ENCODE measurements at places on chromosomes 7 and 10.

DNA sequence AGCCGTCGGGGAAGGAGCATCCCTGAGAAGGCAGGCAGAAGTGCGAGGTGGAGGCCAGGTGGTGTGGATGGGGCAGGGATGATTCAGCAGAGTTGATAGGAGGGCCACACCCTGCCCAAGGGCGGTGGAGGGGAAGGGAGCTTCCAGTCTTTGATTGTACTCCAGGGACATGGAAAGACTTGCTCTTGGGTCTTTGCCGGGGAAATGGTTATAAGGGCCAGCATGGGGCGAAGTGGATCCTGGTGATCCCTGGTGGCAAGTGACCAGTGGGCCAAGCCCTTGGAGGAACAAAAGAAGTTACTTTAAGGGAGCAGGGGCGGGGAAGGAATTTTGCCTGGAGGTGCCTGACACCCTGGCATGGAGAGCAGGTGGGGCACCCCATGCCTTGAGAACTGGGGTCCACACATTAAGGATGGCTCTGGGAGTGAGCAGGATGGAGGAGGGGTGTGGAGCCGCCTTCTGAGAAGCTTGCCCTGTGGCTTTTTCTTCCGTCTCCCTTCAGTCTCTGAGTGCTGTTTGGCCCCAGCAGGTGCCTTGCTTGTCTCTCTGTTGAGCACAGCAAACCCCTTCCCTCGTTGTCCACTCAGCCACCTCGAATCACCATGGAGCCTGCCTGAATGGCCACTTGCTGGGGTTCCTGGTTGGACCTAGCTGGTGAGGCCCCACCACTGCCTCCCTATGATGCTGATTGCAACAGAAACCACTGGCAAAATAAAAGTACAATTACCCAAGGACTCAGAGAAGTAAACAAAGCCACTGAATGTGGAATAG, 83.9 kb downstream of the RAMP3 start:
- DNase-seq, result no peak

- no peak for DNase-seq
These were observed 92.3 kb downstream of the TNS3 start for GRCh38 chr7:47489624-47490023.

DNA sequence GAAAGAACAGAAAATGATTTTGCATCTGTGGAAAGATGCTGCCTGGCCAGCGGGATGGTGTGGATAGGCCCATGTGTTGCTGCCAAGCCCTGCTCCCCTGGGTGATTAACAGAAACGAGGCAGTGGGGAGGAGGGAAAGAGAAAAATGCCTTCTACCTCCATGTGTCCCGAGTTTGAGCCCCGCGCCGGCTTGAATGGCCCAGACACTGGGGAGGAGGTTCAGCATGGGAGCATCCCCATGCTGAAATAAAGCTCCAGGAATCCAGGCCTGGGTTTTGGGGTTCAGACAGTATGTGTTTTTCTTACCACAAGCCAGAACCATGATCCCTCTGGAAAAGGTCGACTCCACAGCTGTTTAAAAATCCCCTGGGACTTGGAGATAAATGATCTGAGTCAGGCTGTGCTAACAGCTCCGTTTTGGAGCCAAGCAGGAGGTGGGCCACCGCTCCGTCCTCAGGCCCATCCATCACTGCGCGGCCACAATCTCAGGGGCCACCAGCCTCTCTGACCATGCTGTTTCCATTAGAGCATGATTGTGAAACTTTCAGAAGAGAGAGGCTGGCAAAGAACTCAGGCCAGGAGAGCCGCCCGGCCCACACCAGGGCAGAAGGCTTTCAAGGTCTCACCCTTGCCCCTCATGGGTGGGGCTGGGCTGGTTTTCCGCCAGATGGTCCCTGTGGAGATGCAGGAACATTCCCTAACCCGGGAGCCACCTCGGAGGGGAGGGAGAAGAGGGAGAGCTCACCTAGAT, 299.7 kb downstream of the ZEB1 start:
- peak; percentile 75 for DNase-seq

DNA sequence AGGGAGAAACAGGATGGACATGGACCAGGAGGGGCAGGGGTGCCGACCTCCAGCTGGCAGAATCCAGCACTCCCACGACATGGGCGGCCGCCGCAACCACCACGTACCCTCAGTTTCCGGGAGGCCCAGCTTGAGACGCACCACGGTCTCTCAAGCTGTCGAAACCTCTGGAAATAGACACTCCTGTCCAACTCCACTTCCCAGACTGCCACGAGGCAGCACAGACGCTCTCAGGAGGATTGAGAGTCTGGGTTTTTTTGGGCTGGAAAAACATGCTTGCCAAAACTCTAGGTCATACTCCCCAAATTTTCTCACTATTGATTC, 37.9 kb upstream of the PDGFA start:
- DNase-seq, result no peak

DNA sequence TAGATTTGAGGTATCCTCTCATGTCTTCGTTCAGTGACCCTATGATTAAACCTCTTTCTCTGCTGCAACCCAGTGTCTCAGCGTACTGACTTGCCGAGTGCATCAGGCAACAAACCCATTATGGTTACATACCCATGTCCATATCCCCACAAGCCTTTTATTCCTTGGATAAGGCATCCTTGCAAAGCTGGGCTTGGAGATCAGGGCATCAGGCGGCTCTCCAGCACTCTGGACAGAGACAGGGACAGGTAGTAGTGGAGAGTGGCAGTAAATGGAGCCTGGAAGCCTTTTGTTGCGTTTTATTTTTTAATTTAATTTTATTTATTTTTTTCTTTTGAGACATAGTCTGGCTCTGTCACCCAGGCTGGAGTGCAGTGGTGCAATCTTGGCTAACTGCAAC, 32.0 kb upstream of the NPFFR1 start:
- no peak for DNase-seq

DNA sequence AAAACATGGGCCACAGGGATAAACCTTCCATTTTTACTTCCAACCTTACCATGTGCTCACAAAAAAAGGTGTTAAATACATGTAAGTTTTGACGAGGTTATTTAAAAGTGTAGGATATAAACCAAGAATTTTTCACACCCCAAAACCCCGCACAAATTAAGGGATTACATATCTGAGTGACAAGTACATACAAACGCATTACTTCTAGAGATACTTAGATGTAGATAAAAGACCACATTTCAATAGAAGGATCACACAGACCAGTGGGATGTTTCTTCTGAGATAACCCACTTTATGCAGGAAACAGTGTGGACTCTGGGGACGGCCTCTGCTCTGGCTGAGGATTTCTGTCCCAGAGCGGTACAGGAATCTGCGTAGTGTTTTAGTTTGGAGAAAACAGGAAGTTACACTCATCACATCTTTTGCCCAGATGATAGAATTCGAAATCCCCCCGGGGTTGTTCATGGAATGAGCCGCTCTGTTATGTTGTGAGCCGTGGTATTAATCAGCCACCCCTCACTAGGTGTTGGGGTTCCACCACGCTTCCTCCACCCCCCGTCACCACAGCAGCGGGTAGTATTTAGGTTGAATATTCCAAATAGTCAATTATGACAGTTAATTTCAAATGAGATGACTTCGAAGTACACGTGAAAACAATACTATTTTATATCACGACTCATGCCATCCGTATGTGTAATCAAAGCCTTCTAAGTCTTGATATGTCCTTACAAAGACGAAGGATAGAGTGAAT, 1.3 kb upstream of the CUL1 start:
- DNase-seq, result peak; percentile 63

DNA sequence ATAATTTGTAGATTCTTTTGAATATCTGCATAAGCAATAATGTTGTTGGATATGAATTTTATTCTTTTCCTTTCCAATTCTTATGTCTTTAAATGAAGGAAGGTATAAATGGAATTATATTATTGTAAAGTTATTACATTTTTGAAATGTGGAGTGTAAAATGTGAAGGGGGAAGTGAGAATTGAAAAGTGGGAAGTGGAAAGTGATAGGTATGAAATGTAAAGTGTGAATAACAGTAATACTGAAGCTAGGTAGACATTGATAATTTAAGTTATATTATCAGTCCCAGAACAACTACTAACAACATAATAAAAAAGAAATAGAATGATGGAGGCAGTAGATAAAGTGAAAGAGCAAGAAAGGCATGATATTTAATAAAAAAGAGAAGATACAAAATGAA, 39.7 kb upstream of the HYAL4 start:
- no peak for DNase-seq

DNA sequence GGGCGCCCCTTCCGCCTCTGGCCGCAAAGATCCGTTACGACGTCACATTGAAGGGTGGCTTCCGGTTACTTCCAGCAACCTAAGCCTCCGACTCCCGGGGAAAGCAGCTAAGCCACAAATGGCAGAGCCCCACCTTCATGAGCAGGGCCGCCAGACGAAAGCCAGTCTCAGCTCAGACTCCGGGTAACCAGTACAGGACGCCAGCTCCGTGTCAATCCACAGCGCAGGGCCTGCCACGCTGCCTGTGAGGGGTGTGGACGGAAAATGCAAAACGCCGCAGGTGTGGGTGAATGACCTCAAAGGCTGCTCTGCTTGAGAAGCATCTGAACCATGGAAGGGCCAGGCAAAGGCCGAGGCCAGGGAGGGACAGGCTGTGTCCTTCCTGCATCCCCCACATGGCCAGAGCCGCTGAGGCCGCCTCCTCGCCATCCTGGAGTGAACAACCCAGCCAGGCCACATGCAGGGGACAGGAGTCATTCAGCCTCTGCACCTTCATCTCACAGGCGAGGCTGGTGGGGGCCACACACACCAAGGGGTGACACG, 53.5 kb upstream of the PPP2R2D start:
- no peak for DNase-seq

GRCh38 chr7:120799147-120799546, 58.8 kb downstream of the TSPAN12 start:
- DNase-seq, result no peak

DNA sequence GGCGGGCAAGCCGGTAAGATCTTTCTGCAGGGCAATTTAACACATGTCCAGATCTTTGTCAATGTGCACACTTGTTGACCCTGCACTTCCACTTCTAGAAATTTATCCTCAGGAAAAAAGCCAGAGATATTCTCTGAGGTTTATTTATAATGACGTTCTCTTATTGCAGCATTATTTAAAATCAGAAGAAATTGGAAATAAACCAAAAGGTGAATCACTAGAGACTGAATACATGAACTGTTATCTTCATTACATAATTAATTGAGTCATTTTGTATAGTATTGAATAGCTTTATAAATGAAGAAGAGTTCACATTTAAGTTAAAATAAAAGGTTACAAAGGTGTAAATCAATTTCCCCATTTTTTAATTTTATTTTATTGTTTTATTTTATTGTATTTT, 16.3 kb upstream of the SAR1A start:
- peak; percentile 76 for DNase-seq

DNA sequence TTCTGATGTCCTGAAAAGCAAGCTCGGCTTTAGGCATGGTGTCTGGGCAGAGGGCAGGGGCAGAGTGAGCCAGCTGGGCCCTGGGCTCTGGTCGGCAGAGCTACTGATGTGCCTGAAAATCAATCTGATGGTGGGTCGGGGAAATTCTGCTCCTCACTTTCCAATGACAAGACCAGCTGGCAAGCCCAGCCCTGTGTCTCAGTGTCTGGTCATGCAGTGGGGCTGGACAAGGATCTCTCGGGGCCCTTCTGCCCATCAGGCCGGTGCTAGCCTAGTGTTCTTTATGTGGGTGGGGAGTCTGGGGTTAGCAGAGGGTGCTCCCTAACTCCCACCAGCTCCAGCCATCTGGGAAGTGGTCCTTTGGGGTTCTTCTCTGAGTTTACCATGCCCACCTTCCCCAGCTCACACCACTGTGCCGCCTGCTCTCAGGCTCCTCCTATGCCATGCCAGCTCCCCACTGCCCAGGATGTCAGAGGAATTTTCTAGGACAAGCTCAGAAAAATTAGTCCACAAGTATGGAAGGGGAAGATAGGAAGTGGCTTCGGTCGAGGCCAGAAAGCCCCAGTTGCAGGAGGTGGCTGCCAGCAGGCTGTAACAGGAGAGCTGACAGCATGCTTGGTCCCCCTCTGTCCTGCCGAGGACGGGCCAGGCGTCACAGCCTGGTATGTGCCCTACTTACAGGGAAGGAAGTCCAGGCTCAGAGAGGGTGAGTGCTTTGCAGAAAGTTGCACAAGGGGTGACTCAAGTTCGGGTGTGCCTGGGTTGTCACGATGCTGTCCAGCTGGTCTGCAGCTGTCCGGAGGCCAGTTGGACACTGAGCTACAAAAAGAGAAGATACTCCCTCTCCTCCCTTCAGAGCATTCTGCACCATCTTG, 135.2 kb downstream of the ADCY1 start:
- DNase-seq, result peak; percentile 47

All from IMR-90 (cell line).